ENCODE measurements at places on chromosomes 13 and 19.

DNA sequence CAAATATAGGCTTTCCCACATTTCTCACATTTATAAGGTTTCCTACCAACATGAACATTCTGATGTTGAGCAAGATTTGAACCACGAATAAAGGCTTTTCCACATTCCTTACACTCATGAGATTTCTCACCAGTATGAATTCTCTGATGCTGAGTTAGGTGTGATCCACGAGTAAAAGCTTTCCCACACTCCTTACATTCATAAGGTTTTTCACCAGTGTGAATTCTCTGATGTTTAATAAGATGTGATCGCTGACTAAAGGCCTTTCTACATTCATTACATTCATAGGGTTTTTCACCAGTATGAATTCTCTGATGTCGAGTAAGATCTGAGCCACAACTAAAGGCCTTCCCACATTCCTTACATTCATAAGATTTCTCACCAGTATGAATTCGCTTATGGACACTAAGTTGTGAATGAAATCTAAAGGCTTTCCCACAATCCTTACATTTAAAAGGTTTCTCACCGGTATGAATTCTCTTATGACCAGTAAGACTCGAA, 19.0 kb downstream of the ZNF790 start:
- no peak for DNase-seq
- no peaks in the 10 kb centered on the region for H3K27me3 ChIP-seq
- H3K4me1 ChIP-seq, result no peaks in the 10 kb centered on the region
- peaks cover 3% of the 10 kb centered on the region for H3K36me3 ChIP-seq
- H3K27ac ChIP-seq, result no peak overlapping the region

DNA sequence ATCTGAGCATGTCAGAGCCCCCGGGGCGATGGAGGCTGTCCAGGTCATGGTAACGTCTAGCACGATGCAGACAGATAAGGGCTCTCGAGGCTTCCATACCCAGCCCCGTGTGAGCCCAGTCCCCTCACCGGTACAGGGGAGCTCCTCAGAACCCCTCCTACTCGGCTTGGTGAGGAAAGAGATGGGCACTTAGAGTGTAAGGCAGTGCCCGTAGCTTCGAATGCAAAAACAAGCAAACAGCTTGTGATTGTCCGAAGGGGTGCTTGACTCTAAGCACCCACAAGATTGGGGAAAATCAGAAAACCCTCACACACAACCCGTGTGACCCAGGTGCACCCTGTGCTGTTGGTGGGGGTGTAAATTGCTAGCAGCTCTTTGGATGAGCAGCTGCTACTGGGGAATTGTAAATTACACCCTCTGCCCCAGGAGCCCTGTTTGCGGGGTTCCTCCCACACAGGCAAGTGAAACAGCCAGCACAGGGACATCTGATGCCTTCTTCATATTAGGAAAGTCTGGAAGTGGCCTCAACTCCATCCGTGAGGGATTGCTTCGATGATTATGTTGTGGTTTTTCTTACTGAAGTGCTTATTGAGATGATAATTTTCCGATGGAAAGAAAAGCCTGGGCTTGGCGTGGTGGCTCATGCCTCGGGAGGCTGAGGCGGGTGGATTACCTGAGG, 918 bp upstream of the PSPN start:
- no peak overlapping the region for H3K4me3 ChIP-seq
- peaks cover 29% of the 10 kb centered on the region for H3K36me3 ChIP-seq
- no peak for DNase-seq
- no peaks in the 10 kb centered on the region for H3K27me3 ChIP-seq

DNA sequence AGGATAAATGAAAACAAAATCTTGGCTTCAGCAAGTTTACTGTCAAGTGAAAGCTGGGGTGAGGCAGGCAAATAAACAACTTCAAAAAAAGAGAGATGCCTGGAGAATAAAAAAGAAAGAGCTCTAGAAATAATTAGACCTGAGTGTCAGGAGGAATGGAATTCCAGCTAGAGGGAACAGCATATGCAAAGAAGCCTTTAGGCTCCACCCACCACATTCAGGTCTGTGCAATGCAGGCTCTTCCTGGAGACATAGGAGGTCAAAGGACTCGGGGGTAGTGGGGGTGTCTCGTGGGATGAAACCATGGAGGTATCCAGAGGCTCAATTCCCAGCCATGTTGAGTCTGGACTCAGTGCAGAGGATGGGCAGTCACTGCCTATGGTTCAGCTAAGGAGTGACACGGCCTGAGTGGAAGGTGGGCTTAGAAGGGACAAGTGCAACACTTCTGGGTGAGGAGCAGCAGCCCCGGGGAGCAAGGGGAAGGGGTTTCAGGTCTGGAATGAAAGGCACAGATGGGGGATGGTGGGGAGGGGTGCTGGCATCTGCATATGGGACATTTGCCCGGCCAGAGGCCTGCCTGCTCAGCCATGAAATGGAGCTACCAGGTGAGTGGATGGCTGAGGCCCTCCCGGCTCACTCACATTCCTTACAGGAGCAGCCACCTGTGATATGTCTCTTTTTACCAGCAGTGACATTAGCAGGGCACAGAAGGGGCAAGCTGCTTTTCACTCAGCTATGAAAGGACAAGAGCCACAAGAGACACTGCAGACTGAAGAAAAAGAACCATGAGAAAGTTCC, 12.3 kb downstream of the LATS2 start:
- no peak overlapping the region for H3K27ac ChIP-seq
- no peak overlapping the region for H3K4me3 ChIP-seq
- peaks cover 5% of the 10 kb centered on the region for H3K36me3 ChIP-seq
- DNase-seq, result no peak
- H3K27me3 ChIP-seq, result no peaks in the 10 kb centered on the region
- peaks cover 5% of the 10 kb centered on the region for H3K4me1 ChIP-seq

GRCh38 chr13:65453982-65454381, 1776.2 kb downstream of the PCDH9 start:
- no peaks in the 10 kb centered on the region for H3K27me3 ChIP-seq
- no peak overlapping the region for H3K27ac ChIP-seq
- DNase-seq, result no peak
- no peak overlapping the region for H3K4me3 ChIP-seq
- H3K4me1 ChIP-seq, result no peaks in the 10 kb centered on the region

DNA sequence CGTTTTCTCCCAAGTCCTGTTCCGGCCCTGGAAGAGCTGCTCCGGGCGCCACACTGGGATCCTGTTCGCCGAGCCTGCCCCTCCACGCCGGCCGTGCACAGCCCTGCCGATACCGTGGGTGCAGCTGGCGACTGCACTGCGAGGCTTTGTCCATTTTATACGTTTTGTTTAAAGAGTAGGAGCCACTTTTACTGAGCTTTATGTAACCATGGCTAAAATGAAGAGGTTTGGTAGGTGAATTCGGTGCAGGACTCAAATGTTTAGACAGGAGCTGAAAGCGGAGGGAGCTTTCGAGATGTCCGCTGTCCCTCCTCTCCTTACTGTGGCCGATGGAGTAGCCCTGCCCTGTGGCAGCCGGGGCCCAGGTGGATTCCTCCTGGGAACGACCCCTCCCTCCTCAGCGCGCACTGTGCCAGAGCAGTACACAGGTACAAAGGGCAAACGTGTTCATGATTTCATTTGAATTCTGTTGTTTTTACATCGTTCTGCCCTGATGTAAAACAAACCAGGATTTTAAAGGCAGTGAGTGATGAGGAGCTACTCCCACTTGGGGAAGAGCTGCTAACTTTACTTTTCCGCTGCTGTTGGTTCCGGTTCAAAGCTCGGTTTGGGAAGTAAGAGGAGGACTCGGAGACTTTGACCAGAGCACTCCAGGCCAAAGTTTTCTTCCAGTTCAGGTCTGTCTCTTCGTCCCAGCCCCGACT, 1.7 kb downstream of the COL4A2 start:
- peaks cover 4% of the 10 kb centered on the region for H3K27me3 ChIP-seq
- H3K4me1 ChIP-seq, result no peaks in the 10 kb centered on the region
- 0 out of 2 replicates have a peak, but pooled peaks cover 2% of the 10 kb centered on the region for H3K36me3 ChIP-seq
- H3K4me3 ChIP-seq, result peak overlapping the region; percentile 89
- no peak for DNase-seq

GRCh38 chr13:59368693-59369092, 795.0 kb downstream of the DIAPH3 start:
- DNase-seq, result no peak
- H3K36me3 ChIP-seq, result no peaks in the 10 kb centered on the region
- H3K4me3 ChIP-seq, result no peak overlapping the region
- H3K4me1 ChIP-seq, result peaks cover 3% of the 10 kb centered on the region
- H3K27me3 ChIP-seq, result no peaks in the 10 kb centered on the region
- no peak overlapping the region for H3K27ac ChIP-seq

- no peak for DNase-seq
- peak within 1 kb of the TSS; percentile 87 for H3K4me3 ChIP-seq
- no peaks in the 10 kb centered on the region for H3K27me3 ChIP-seq
- H3K36me3 ChIP-seq, result peaks cover 5% of the 10 kb centered on the region
- no peak within 1 kb of the TSS for H3K27ac ChIP-seq
These were observed at the start of gene CNOT3 for GRCh38 chr19:54137699-54138488. Gene CNOT3, plus strand, starts transcription at chr19:54137762. Its CDS starts 5,217 bp downstream, at chr19:54142979.

GRCh38 chr13:101714195-101714594, 261.7 kb downstream of the ITGBL1 start:
- H3K27me3 ChIP-seq, result no peaks in the 10 kb centered on the region
- H3K4me1 ChIP-seq, result no peaks in the 10 kb centered on the region
- no peak overlapping the region for H3K27ac ChIP-seq
- no peak overlapping the region for H3K4me3 ChIP-seq

DNA sequence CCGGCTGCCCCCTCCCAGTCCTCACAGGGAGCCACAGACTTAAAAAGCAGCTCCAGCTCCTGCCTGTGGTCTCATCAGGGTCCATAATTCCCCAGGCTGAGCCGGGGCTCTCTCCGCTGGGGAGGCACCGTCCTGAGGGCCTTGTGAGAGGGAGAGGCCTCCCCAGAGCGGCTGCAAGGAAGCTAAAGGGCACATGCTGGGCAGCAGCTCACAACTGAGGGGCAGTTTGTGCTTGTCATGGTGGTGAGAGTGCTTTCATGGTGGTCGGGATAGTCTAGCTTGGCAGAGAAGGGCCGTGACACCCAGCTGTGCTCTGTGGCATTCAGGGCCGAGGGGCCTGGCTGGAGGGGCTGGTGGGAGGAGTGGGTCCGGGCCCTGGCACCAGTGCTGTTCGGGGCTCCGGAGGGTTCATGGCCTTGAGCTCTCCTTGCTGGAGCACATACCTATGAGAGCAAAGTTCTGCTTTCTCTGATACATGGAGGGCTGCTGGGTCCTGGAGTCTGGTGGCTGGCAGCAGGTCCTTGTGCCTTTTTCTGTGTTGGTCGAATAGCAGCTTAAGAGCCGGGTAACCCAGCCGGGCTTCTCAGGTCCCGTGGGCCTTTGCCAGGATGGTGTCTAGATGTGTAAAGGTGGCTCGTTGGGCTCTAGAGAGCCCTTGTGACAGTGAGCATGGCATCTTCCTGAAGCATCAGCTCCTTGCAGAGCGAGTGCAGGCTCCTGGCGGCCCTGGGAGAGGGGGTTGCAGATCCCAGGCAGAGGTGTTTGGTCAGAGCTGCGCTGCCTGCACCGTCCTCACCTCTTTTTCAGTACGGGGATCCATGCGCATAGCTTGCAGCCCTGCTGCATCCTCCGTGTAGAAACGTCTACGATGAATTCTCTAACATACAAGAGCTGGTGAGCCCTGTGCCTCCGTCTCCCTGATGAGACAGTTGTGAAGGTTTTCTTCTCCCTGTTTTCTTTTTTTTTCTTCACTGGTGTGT, 8.8 kb downstream of the UPF1 start:
- no peak for DNase-seq
- peaks cover 5% of the 10 kb centered on the region for H3K4me1 ChIP-seq
- H3K36me3 ChIP-seq, result no peaks in the 10 kb centered on the region
- H3K4me3 ChIP-seq, result no peak overlapping the region
- H3K27ac ChIP-seq, result no peak overlapping the region
- H3K27me3 ChIP-seq, result no peaks in the 10 kb centered on the region

- H3K27ac ChIP-seq, result no peak overlapping the region
- H3K27me3 ChIP-seq, result no peaks in the 10 kb centered on the region
- H3K4me3 ChIP-seq, result no peak overlapping the region
- no peak for DNase-seq
- H3K36me3 ChIP-seq, result peaks cover 9% of the 10 kb centered on the region
- no peaks in the 10 kb centered on the region for H3K4me1 ChIP-seq
These were observed 19.1 kb downstream of the SYDE1 start for GRCh38 chr19:15126131-15126910.

- H3K27ac ChIP-seq, result no peak overlapping the region
- no peak for DNase-seq
- H3K27me3 ChIP-seq, result no peaks in the 10 kb centered on the region
- H3K36me3 ChIP-seq, result no peaks in the 10 kb centered on the region
- no peaks in the 10 kb centered on the region for H3K4me1 ChIP-seq
These were observed 10.6 kb upstream of the NUP62 start for GRCh38 chr19:49939721-49940481.

DNA sequence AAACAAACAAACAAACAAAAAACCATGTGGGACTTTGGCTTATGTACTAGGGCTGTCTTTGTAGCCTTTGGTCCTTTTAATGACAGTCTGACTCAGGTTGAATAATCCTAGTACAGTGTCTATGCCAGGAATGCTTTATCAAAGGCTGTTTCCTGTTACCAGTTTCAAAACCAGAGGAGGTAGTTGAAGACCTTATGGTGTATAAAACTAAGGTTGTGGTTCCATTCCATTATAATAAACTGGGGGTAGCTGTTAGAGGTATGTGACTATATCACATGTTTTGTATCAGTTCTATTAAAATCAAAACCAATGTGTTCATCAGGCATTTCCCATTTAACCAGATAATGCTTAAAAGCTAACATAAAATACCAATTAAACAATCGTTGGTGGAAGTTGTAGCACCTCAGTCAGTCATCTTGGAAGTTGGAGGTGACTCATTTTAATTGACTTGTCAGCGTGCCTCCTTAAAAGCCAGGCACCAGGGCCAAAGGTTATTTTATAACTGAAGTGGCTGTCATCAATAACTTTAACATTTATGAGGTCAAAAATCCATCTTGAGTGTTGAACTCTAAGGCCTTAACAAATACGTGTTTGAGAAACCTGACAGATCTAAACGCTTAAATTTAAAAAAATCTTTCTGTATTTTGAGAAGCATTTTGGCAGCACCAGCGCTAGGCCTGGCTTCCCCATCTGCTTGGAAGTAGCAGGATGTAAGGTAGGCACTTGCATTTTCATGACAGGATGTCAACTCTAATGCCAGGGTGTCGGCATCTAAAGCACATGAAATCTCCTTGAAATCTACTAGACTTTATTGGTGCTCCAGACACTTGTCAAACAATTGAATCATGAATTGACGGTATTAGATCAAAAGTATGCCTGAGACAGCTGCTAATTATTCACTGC, 162.5 kb downstream of the LMO7 start:
- H3K27ac ChIP-seq, result no peak overlapping the region
- no peaks in the 10 kb centered on the region for H3K27me3 ChIP-seq
- DNase-seq, result no peak

- H3K27ac ChIP-seq, result no peak overlapping the region
- H3K27me3 ChIP-seq, result no peaks in the 10 kb centered on the region
- DNase-seq, result no peak
- H3K4me3 ChIP-seq, result no peak overlapping the region
- H3K36me3 ChIP-seq, result no peaks in the 10 kb centered on the region
These were observed 59.6 kb downstream of the DCT start for GRCh38 chr13:94419925-94420305.
